ENCODE measurements at places on chromosomes 5 and 9.

GRCh38 chr5:31751610-31752009 lies 112.7 kb downstream of the PDZD2 start:
- no peak for DNase-seq

- DNase-seq: no peak
Measured at GRCh38 chr9:95009459-95009858, 283.0 kb downstream of the AOPEP start.

- no peak for DNase-seq
Measured at GRCh38 chr5:179130101-179130681, 70.0 kb downstream of the ZNF354C start.

GRCh38 chr9:18014556-18014955 lies 435.7 kb downstream of the SH3GL2 start:
- no peak for DNase-seq

DNA sequence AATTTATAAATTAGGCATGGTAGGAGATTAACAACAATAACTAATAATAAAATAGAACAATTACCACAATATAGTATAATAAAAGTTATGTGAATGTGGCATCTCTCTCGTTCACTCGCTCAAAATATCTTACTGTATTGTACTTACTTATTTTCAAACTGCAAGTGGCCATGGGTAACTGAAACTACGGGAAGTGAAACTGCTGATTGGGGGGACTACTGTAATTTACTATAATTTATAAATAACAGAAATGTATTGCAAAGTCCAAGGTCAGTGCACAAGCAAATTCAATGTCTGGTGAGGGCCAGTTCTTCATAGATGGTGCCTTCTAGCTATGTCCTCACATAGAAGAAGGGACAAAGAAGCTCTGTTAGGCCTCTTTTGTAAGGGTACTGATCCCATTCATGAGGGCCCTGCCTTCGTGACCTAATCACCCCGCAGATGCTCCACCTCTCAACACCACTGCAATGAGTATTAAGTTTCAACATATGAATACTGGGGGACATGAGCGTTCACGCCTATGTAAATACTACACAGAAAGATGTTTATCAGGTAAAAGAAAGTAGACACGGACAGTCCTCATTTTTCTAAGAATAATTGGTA lies 39.0 kb downstream of the KCNIP1 start:
- no peak for DNase-seq

- DNase-seq: no peak
Measured at GRCh38 chr5:44914221-44914620, 105.5 kb downstream of the MRPS30 start.

- DNase-seq: no peak
Measured at GRCh38 chr5:25516141-25516540, 871.4 kb upstream of the CDH10 start.

DNA sequence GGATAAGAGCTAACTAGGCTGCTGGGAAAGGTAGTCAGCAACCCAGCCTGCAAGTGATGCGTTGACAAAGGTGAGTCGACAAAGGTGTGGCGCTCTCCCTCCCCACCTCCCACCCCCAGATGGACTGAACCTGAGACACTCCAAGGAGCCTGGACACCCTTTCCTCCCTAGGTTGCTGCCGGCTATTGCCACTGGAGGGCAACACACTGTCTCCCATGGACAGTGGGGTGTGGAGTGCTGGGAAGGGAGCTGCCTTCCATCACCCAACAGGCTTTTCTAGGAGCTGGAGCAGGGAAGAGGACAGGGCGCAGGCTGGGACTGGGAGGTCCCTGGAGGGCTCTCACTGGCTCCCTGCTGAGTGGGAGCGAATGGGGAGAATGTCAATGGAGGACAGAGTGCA lies 75.4 kb upstream of the ARAP3 start:
- DNase-seq: no peak

- DNase-seq: no peak
Measured at GRCh38 chr9:83449166-83449565, 89.0 kb downstream of the FRMD3 start.

GRCh38 chr5:158951436-158952247 lies 148.1 kb downstream of the EBF1 start:
- no peak for DNase-seq

DNA sequence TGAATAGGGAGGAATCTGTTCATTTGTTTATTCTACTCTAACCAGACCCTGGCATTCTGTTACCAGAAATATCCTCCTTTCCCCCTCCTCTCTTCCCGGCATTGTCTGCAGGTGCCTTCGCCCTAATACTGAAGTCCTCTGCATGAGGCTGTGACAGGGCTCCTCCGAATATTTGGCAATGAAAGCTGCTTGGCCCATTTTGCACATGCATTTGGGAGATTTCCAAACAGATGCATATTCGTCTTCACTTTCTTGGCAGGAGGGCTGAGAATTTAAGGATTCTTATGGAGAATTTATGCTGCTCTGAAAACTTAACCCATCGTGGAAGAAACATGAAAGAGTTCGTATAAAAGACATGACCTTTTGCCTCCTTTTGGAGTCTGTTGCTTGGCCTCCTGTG lies 484.0 kb downstream of the ZNF608 start:
- DNase-seq: no peak

Data from activated CD4-positive, alpha-beta T cell treated with anti-CD3 and anti-CD28 coated beads for 4 hours (primary cell).